ENCODE measurements at places on chromosomes 3 and 15.

DNA sequence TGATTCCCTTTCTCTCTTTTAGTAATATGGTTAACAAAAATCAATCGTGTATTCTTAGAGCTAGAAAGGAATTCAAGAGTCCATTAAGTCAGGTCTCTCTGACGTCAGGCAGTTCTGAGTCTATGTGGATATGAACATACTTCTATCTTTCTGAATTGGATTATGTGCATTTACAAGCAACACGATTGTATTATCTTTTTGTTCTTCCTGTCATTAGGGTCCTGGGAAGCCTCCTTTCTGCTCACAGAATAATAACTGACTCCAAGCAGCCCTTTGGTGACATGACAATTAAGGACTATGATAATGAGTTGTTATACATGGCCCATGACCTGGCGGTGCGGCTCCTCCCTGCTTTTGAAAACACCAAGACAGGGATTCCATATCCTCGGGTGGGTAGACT lies 14.0 kb downstream of the EDEM1 start:
- no peak for DNase-seq

GRCh38 chr3:37785736-37786135 lies 75.9 kb upstream of the CTDSPL start:
- no peak for DNase-seq

DNA sequence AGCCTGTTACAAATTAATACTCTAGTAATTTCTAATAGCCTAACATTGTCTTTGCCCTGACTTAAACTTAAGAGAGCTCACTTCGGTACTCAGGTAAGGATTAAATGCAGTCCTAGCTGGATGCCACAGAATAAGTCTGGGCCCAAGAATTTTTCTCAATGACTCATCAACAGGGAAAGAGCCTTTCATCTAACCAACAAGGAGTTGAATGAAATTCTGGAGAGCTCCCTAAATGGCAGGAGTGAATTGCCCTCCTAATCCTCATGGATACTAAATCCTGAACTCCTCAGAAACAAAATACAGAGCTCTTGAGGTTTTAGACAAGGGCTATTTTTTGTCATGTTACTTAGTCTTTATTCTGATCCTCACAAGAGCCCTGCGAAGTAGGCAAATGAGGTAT lies 159.5 kb downstream of the PLCH1 start:
- no peak for DNase-seq

DNA sequence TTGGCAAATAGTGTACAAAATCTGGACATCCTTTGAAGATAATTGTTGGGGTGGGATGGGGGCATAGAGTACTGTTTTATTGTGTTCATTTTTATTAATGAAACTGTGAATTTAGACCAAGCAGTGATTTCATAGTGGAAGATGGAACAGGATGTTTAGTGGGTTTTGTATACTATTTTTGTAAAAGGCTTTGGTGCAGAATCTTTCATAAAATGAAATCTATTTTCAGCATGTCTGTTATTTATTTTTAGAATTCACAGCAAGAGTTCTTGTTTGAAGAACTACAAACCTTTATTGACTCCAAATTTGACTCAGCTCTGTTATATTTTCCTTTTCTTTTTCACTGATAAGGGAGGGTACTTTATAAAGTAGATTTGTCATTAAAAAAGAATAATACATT lies 145.4 kb downstream of the AKAP13 start:
- DNase-seq, result no peak

- DNase-seq, result no peak
These were observed 133.6 kb upstream of the ICE2 start for GRCh38 chr15:60612400-60613048.

Measured in stimulated activated CD4-positive, alpha-beta T cell treated with anti-CD3 and anti-CD28 coated beads, Interleukin-2, amount 100 ng/mL, for 24 hours (primary cell).